ENCODE measurements at places on chromosomes 4 and X.

DNA sequence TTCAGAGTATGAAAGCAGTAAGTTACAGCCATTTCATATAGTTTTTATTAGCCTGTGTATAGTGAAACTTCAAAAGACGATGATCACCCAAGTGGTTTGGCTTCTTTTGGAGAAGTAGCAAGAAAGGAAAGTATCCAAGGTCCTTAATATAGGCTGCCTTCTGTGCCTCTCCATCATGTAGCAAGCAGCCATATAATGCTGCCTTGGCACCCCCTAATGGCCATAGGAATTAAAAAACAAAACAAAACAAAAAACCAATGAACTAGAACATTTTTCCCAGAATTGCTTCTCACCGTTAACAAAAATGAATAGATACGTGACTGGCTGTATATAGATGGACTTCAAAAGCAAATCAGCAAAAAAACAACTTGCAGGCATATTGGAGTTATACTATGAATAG is 18.9 kb downstream of the LAMP2 start:
- DNase-seq: no peak

DNA sequence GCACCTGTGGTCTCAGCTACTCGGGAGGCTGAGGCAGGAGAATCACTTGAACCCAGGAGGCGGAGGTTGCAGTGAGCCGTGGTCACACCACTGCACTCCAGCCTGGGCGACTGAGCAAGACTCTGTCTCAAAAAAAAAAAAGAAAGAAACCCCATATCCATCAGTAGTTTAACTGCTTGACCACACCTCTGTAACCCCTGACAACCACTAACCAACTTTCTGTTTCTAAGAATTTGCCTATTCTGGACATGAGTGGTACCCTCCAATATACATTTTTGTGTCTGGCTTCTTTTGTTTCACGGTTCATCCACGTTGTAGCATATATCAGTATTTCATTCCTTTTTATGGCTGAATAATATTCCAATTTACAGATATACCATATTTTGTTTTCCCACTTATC is 9.1 kb downstream of the PPAT start:
- no peak for DNase-seq

GRCh38 chr4:70678383-70678999 is 9.8 kb upstream of the UTP3 start:
- no peak for DNase-seq

- DNase-seq: no peak
These were observed 2267.9 kb upstream of the AGA start for GRCh38 chr4:179709961-179710624.

DNA sequence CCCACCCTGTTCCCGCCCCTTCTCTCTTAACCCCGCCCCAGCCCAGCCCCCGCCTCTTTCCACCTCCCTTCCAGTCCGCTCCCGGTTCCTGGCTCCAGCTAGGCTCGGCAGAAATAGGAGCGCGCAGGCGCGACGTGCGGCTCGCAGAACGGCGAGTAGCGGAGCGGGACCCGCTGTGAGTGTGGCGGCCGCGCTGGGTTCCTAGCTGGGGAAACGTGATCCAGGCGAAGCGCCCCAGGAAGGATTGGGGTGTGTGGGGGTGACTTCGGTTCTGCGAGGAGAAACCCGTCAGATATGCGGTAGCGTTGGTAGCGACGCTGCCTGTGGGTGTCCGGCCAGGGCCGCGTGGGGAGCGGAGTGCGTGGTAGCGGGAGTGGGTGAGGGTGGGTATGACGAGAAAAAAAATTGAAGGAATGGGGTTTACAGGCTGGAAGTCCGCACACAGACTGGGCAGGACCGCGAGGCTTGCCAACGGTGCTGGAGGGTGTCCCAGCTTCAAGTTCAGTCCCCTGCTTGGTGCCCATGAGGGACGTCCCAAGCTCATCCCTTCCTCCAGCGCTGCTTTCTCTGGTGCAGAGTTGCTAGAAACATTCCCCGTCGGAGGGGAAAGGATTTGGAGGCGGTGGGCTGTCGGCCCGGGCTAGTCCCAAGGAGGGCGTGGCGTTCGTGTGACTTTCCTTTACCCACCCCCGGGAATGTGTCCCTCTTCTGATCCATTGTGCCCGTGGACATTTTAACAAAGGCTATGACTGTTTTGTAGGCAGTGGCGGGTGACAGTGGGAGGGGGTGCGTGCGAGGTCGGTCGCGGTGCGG is at the start of gene PRRG1:
Gene PRRG1 (plus strand): TSS at position 144 of the 813 bp plus-strand sequence. CDS start 56,886 bp downstream, outside the sequence.
- no peak for DNase-seq
